ENCODE measurements at places on chromosomes 13 and 19.

DNA sequence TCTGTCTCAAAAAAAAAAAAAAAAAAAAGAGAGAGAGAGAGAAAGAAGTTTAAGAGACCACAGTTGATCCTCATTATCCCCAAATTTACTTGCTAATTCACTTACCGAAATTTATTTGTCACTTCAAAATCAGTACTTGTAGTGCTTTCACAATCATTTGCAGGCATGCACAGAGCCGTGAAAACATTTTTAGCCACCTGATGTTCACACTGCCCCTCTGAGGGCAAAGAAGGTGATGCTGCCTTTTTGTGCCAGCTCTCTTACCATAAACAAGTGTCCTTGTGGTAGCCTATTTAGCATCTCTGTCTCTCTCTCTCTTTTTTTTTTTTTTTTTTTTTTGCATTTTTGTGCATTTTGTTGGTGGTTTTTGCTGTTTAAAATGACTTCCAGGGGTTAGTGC lies 24.1 kb upstream of the CASP14 start:
- no peak for DNase-seq

- DNase-seq = no peak
Measured at GRCh38 chr19:17749912-17750317, 1.4 kb upstream of the FCHO1 start.

GRCh38 chr19:51535535-51535934 lies 4.1 kb upstream of the SIGLEC6 start:
- no peak for DNase-seq

- no peak for DNase-seq
Measured at GRCh38 chr19:42134535-42135070, 2.4 kb upstream of the POU2F2 start.

DNA sequence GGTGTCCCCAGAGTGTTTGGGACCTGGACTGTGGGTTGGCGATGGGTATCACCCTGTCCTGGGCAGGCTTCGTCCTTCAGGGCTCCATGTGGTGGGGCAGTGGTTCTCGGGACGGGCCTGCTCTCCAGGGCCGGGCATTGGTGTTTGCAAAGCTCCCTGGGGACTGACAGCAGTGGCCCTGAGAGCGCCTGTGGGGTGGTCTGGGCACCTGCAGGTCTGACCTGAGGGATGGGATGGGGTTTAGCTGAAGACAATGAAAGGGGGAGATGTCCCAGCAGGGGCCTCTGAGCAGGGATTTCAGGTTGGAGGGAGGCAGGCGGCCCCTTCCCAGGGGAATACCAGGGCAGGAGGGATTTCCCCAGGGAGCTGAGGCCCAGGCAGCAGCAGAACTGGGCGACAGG lies 68.3 kb upstream of the MCF2L start:
- no peak for DNase-seq

- no peak for DNase-seq
Measured at GRCh38 chr13:19772306-19772705, 10.4 kb downstream of the PSPC1 start.

DNA sequence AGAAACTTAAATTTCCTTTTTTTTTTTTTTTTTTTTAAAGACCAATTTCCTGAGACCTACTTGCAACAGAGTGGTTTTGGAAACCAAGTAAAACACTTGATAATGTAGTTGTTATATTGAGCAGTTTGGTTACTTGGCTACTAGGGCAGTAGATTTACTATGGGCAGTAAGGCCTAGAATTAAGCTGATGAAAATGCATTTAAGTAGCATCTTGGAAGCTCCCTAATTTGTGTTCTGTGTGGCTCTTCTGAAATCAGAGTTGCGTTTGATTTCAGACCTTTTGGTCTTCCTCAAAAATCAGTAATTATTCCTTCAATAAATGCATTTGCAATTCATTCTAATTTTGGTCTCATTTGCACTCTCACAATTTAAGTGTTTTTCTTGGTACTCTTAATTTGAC lies 810 bp downstream of the GPR180 start:
- no peak for DNase-seq

DNA sequence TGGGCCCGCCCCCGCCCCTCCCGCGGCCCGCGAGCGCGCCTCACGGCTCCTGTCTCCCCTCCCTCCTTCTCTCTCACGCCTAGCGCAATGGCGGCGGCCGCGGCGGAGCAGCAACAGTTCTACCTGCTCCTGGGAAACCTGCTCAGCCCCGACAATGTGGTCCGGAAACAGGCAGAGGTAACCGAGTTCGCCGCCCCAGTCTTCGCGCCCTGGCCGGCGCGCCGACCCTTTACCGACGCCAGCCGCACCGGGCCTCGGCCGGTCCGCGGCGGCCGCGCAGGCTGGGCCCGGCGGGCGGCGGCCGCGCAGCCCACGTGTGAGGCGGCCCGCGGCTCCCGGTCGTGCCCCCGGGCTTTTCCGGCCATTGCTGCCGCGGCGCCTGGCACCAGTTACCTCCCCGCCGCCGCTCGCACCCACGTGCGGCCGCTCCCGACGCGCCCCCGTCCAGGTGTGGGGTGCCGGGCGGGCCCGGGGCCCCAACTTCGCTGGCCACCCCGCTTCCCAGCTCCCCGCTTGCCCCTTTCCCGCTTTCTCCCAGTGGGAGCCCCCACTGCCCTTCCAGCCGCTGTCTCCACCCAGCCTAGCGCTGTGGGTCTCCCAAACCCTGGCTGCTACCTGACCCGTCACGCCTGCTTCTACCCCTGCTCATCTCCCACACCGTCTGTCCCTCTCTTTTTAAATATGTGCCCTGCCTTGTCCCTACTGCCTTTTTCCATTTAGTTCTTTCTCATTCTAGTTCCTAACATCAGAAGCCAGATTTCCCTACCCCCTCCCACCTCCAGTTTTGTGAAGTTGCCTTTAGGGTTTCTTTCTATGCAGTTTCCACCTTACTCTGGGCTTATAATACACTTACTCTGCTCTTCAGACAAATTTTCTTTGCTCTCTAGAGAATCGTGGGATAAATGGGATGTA lies 23.4 kb downstream of the IPO5 start:
- no peak for DNase-seq

DNA sequence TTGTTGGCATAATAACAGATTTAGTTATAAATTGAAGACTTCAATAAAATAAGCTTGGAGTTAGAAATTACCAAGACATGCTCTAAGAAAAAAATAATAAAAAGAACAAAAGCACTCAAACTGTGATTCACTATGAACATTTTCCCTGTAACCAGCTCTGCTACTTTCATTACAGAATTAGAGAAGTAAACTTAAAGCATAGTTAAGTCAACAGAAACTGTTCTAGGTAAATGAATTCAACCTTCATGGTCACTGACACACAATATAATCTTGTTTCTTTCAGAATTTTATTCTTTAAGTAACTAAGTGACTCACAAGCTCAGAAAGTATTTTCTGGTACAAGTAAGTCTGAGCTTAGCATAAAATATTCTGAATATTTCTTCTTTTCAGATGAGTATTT lies 136.3 kb downstream of the KLF5 start:
- DNase-seq = no peak

DNA sequence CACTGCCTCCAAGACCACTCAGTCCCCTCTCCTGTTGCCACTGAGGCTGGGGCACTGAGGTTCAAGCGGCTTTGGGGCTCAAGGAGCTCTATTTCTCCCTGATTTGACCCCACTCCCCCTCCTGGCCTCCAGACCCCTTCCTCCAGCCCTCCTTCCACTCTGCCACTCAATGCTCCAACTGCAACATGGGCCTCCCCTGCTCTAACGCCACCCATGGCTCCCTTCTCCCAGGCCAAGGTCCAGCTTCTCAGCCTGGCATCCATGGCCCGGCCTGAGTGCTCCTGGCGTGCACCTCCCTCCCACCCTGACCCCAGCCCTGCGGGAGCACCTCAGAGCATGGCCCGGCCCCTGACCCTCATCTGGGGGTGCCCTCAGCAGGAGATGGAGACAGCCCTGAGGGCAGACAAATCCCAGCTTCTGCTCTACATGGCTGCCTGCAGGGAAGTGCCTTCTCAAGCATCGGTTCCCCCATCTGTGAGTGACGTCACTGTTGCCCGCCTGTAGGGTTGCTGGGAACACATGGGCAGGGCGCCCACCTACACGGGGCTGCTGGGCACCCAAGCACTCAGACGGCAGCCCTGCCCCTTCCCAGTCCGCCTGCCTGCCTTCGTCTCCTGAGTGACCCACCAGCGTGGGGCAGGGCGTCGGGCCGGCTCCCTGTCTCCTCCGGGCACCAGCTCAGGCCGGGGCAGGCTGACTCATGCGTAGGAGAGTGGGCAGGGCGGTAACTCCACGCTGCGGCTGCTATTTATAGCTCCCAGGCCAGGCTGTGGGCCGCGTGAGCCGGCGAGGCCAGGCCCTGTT lies 1.6 kb upstream of the DIRAS1 start:
- peak; percentile 80 for DNase-seq

- DNase-seq = no peak
Measured at GRCh38 chr13:50441130-50441529, 402.4 kb downstream of the DLEU7 start.

DNA sequence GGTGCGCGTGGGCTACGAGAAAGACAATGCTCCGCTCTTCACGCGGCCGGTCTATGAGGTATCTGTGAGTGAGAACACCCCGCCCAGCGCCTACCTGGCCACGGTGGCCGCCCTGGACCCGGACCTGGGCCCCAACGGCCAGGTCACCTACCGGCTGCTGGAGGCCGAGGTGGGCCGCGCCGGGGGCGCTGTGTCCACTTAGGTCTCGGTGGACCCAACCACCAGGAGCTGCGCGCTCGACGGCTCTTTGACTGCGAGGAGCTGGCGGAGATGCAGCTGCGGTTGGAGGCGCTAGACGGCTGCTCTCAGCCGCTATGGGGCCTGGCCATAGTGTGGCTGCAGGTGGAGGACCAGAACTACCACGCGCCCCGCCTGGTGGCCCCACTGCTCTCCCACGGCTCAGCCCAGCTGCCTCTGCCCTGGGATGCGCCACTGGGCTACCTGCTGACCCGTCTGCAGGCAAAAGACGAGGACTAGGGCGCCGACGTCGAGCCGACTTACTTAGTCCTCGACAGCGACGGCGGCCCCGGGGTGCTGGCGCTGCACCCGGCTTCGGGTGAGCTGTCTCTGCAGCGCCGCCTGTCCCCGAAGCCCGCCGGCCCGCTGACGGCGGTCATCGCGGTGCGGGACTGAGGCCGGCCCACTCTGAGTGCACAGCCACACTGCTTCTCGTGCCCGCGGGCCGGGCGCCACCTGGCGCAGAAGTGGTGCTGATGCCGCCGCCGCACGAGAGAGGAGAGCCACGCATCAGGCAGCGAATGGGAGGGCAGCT lies 173.0 kb downstream of the OLFM4 start:
- no peak for DNase-seq

DNA sequence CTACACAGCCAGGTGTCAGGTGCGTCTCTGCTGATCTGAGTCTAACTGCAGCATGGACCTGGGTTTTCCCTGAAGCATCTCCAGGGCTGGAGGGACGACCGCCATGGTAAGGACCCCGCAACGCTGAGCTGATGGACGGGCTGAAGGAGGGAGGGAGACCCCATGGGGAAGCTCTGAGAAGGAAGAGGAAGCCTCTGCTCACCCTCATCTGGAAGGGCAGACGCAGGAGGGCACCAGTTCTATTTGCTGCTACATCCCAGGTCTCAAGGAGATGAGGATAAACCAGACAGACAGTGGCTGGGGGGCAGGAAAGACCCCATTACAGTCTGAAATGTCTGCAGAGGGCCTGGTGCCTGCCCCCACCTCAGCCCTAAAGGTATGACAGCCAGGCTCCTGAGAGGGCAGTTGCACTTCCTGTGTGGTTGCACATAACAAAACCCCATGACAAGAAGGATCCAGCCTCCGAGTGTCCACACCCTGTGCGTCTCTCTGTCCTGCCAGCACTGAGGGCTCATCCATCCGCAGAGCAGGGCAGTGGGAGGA lies at the start of gene LILRA2:
TSS of gene LILRA2 (plus strand) at position 461 of the 543 bp plus-strand sequence. CDS start 89 bp downstream, outside the sequence.
- DNase-seq = no peak

- no peak for DNase-seq
Measured at GRCh38 chr19:50258918-50259372, 55.5 kb downstream of the MYH14 start.

Data from RCC 7860 (cell line).